ENCODE measurements at places on chromosomes 1 and 21.

GRCh38 chr1:36329817-36330216 lies 6.4 kb upstream of the EVA1B start:
- DNase-seq, result no peak

GRCh38 chr1:27318596-27318995 lies 3.4 kb upstream of the TMEM222 start:
- DNase-seq, result no peak

DNA sequence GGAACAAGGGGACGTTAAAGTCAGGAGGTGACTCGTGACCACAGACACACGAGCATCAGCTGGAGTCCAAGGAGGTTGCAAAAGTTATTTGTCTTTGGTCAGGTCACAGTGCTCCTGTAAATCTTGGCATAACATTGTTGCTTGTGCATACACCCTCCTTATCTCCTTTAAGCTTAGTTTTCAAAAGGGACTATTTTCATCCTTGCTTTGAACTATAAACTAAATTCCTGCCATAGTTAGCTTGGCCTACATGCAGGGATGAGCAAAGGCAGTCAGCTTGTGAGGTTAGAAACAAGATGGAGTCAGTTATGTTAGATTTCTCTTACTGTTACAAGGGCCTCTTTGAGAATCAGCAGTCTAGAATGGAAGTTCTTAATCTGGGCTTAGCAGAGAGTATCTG lies 28.0 kb upstream of the FASLG start:
- DNase-seq, result no peak

DNA sequence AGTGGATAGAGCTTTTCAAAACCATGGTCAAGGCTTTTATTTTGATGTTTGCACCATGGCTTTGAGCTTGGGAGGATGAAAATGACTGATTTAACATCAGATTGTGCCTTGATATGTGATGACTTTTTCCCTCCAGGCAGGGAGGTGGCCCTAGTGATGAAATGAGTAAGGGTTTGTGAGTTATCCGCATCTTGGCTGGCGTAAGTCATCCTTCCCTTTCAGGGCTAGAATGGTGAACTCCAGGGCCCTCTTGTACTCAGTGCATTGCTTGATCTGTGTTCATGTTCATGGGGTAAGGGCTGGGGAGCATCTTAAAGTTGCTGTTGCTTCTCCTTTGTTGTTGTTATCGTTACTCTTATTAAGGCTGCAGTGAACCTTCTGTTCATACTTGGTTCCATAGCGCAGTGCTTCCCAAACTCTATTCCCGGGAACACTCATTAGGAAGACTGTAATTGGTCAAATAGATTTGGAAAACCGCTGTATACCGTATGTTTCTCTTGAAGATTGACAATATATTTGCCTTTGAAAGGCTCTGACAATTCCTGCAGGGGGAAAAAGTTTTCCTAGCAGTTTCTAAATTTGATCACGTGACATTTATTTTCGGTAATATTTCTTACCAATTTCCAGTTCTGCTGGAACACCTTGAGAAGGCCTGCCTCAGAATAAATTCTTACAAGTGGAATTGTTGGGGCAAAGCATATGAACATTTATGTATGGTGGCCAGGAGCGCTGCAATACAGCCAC lies 23.1 kb downstream of the GPR137B start:
- DNase-seq, result no peak

GRCh38 chr1:157272729-157273524 lies 134.7 kb upstream of the ETV3 start:
- DNase-seq, result no peak

- no peak for DNase-seq
These were observed 101.9 kb downstream of the PLPP3 start for GRCh38 chr1:56477164-56478111.

GRCh38 chr21:34887725-34888568 lies 161.2 kb downstream of the RUNX1 start:
- peak; percentile 44 for DNase-seq

GRCh38 chr21:39388811-39389155 lies 39.9 kb upstream of the HMGN1 start:
- DNase-seq, result no peak

- peak; percentile 11 for DNase-seq
These were observed 71.8 kb downstream of the CD58 start for GRCh38 chr1:116498789-116499628.

GRCh38 chr21:20329636-20330035 lies 668.6 kb upstream of the NCAM2 start:
- DNase-seq, result no peak

DNA sequence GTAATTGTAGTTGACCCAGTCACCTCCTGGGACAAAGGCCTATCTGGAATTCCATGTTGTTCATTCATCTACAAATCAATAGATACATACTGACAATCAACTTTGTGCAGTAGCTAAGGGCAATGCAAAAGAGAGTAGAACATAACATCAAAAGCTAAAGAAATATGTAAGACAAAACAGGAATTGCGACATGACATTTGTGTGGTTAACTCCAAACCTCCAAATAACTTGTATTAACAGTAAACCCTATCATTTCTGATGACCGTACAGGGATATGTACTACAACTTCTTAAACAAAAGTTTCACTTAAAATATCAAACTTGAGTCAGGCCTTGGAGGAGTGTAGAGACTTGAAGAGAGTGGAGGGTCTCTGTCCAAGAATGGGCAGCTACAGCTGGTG lies 317.6 kb downstream of the SPATA17 start:
- no peak for DNase-seq

- no peak for DNase-seq
These were observed 594 bp downstream of the LUZP1 start for GRCh38 chr1:23168079-23168444.

- no peak for DNase-seq
These were observed 146.8 kb downstream of the ZBTB18 start for GRCh38 chr1:244197851-244198375.

GRCh38 chr1:218880484-218881060 lies 293.1 kb upstream of the LYPLAL1 start:
- DNase-seq, result no peak

- no peak for DNase-seq
These were observed 173.5 kb downstream of the ST6GALNAC5 start for GRCh38 chr1:77040826-77041225.

- no peak for DNase-seq
These were observed 1.2 kb downstream of the MAN1C1 start for GRCh38 chr1:25617625-25618432.
